IMR-90 (cell line): ENCODE measurements at places on chromosomes 4 and X. TPM values are rescaled to one million over a fixed set of nuclear protein-coding genes. Genes with fewer than 3 reads are reported as not detected.

DNA sequence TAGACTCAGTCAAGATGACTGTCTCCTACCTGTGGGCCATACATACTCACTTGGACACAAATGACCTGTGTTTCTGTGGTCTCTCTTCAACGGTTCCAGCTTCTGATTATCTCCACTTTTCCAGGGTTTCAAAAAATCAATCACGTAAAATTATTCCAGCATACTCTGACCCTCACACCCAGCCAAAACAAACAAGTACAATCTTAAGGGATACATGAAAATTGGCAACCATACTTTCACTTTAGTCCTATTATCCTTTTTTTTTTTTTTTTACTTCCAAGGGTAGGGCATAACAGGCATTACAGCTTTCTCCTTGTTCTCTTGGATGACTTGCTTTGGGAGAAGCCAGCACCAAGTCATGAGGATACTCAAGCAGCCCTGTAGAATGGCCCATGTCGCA, 225.8 kb upstream of the GALNT7 start:
- no peak overlapping the region for H3K4me3 ChIP-seq
- H3K27me3 ChIP-seq: no peaks in the 10 kb centered on the region; the same call in 1 of the 2 replicates
- no peak for DNase-seq
- no peaks in the 10 kb centered on the region for H3K4me1 ChIP-seq
- no peak overlapping the region for H3K27ac ChIP-seq
- H3K36me3 ChIP-seq: no peaks in the 10 kb centered on the region

DNA sequence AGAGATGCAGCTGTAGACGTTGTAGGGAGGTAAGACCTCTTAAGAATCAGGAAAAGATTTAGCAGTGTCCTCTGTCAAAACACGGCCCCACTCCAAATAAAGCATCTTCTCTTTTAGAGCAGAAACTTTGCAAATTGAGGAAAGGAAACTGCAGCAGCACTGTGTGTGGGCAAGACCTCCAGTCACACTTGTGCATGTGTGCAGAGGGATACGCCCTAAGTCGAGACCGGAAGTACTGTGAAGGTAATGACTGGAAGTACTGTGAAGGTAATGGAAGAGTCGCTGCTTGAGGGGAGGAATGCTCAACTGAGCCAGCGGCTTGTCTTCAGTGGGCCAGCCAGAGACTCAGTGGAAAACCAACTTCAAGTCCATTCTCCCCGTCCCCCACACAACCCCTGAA, 46.5 kb downstream of the EGF start:
- H3K27me3 ChIP-seq: no peaks in the 10 kb centered on the region
- H3K4me1 ChIP-seq: no peaks in the 10 kb centered on the region
- H3K36me3 ChIP-seq: no peaks in the 10 kb centered on the region
- no peak overlapping the region for H3K4me3 ChIP-seq
- H3K27ac ChIP-seq: no peak overlapping the region

- no peak for DNase-seq
- H3K27ac ChIP-seq: no peak overlapping the region
- H3K4me1 ChIP-seq: no peaks in the 10 kb centered on the region
- no peak overlapping the region for H3K4me3 ChIP-seq
- no peaks in the 10 kb centered on the region for H3K27me3 ChIP-seq
Measured at GRCh38 chr4:115790812-115791211, 677.4 kb upstream of the NDST4 start.

JADE1 gene
- total RNA-seq: 32.6 and 32.8 TPM in 2 replicates

RADX gene
- 1.6 and 2.2 TPM in 2 replicates for total RNA-seq

DUX4 gene
- total RNA-seq: not detected in 2 replicates
